ENCODE measurements at places on chromosomes 16 and 17.

DNA sequence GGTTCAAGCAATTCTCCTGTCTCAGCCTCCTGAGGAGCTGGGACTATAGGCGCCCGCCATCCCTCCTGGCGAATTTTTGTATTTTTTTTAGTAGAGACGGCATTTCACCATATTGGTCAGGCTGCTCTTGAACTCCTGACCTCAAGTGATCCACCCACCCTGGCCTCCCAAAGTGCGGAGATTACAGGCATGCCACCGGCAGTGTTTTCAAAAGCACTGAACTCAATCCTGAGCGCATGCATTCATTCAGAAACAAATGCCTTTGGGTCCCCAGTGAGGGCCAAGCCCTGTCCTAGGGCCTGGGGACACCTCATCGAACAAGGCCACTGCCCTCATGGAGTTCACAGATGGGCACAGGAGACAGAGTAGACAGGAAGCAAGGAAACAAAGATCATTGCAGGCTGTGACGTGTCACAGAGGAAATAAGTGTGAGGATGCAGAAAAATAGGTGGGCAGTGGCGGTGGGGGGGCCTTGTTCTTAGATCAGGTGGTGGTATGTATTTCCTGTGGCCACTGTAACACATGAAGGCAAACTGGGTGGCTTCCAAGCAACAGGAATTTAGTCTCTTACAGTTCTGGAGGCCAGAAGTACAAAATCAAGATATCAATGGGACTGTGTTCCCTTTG, 12.5 kb downstream of the TMEM114 start:
- no peak for DNase-seq

DNA sequence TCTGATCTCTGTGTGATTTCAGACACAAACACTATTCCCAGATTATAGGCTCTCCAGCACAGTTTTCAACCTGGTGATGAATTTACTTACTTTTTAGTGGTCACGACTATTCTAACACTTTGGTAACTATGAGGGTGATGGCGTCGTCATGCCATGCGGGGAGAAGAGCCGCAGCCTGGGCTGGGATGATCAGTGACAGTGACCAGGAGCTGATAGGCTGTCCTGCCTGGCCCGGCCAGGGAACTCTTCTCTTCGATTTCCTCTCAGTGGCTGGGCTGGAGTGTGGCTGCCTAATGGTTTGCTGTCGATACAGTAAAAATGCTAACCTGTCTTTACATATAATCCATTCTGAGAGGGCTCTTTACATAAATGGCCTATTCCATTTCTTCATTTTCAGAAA, 113.1 kb downstream of the IRX3 start:
- no peak for DNase-seq

DNA sequence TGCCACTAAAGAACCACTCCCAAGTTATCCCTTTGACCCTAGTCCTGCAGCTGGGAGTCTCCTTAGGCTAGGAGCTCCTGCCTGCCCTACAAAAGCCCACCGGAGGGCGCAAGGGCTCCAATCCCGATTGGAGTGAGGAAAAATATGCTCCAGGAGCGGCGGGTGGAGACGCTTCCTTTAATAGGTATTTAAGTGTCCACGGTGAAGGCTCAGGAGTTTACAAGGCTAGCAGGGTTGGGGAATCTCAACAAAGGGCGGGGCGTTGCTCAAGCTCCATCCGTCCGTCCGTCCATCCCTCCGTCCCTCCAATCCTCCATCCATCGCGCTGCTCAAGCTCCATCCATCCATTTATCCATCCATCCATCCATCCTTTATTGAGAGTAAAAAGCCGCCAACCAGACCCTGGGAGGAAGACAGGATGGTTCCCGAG, 556 bp upstream of the SPNS1 start:
- DNase-seq: peak; percentile 80

DNA sequence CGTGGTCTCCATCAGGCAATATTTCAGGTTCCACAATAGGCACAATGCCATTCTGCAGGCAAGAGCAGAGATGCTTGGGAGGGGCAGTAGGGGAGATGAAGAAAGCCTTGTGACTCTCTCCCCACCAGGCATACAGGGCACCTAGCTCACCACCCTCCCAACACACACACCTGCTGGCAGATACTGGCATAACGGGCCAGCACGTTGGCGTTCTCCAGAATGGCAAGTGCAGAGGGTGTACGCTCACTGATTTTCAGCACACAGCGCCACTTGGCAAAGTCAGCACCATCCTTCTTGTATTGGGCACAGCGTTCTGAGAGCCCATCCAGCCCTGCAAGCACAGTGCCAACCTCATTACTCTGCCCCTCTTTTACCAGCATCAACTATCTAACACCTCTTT, 2.2 kb downstream of the ALDOC start:
- DNase-seq: no peak

- DNase-seq: no peak
Measured at GRCh38 chr16:31530405-31530804, 2.7 kb downstream of the AHSP start.

- no peak for DNase-seq
Measured at GRCh38 chr16:47990676-47991075, 165.1 kb downstream of the ABCC12 start.

DNA sequence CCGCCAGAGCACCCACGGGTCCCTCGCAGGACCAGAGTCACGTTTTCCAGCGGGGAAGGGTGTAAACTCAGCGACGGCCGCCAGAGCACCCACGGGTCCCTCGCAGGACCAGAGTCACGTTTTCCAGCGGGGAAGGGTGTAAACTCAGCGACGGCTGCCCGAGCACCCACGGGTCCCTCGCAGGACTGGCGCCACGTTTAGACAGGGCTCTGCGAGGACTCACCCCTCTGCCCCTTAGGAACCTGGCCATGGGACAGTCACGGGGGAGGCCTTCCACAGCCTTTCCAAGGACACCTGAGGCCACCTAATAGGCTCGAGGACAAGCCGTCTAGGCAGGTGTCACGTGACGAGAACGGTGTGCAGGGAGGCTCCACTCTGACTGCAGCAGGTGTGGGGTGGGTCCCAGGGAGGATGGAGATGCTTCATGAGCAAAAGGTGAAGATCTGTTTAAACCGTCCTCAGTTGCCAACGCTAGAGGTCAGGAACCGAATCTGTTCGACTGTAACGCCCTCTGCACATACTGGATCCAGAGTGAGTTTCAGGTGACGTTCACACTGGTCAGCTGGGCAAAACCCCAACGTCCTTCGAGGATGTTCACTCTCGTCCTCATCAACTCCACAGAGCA, 48.0 kb upstream of the METRNL start:
- DNase-seq: no peak

GRCh38 chr17:14794961-14795360, 470.2 kb downstream of the PMP22 start:
- DNase-seq: no peak

DNA sequence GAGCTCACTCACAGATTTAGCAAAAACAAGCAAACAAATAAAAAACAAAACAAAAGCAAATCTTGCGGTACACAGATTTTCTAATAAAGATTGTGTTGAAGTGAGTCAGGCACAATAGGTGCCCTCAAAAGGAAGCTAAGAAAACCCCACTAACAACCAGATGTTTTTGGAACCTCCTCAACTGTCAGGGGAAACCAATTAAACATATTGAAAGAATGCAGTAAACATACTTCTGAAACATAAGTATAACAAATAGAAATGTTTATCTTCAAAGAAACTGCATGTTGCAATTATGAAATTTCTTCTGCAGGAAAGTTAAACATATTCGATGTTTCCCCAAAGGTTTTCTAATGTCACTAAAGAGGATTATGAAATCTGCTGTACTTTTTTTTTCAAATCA, 110.5 kb upstream of the CORO6 start:
- DNase-seq: peak; percentile 46

DNA sequence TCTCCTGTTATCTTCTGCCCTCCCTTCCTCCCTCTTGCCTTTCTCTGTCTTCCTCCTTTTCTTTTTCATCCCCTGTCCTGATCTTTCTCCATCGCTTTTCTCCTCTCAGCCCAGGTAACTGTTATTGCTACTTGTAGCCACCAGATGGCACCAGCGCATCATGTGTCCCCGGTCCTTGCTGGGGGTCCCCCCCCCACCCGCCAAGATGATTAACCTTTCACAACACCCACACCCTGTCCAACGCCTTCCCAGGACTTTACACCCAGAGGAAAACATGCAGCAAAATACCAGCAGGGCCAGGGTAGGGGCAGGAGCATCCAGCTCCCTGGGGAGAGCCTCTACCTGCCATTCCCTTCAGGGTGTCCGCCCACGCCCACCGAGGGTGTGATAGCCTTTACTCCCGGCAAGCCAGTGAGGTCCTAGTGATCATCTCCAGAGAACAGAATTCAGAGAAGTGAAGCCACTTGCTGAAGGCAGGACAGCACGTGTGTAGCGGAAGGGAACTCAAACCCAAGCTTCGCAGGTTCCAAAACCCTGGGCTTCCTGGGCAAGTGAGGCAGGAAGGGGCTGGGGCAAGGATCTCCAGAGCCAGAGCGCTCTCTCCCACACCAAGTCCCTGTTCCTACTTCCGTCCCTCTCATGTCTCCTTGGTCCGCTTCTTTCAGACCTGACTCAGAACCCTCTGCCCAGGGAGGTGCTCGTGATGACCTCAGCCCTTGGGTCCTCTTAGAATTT, 13.4 kb upstream of the TAC4 start:
- peak; percentile 31 for DNase-seq

DNA sequence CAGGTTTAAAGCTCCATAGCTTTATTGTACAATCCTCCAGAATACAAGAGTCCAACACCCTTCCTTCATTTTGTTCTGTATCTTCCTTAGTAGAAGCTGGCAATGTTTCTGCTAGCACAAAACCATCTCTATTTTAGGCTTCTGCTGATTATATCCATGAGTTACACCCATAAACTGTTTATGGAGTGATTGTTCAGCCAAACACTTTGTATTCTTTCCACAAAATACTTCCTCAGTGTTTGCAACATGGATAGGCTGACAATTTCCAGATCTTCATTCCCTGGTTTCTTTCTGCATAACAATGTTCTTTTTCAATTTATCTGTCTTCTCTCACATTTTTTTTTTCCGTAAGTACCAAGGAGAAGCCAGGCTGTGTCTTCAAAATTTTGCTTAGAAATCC, 839.9 kb upstream of the CDH8 start:
- DNase-seq: no peak

Data from mesenchymal stem cell (in vitro differentiated cells and primary cell).